ENCODE measurements at places on chromosomes 3 and 15. TPM values are rescaled to one million over a fixed set of nuclear protein-coding genes. Genes with fewer than 3 reads are reported as not detected.

DNA sequence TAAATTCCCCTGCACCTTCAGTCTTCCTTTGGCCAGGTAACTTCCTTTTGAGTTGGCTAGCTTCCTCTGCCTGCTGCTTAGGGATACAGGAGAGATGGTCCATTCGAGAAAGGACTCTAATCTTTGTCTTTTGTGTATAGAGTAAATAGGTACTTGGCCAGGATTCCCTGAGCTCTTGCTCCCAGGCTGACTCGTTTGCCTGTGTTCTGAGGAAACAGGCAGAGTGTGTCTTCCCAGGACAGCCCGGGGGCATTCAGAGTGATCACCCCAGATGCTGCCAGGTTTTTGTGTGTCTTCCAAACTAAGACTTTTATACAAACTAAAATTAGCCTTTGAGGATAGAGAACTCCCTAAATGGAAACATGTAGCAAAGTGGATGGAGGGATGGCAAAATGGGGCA is 39.5 kb downstream of the TMEM108 start:
- no peaks in the 10 kb centered on the region for H3K4me1 ChIP-seq
- H3K36me3 ChIP-seq = peaks cover 9% of the 10 kb centered on the region
- DNase-seq = no peak
- no peak overlapping the region for H3K27ac ChIP-seq
- H3K4me3 ChIP-seq = no peak overlapping the region

DNA sequence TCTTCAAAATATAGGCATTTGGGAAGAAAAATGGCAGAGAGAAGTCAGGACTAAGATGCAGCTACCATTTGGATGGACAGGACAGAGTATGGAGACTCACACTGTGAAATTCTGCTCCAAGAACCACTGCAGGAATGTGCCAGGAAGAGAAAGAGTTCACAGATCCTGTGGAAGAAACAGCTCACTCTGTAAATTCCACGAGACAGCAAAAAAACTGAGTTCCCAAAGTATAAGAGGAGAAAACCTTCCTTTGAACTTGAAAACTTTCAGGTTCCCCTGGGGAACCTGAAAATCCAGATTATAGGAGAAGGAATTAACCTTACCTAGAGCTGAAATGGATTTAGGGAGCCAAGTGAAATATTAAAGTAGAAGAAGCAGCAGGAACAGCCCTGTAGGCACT is 137.1 kb downstream of the PLCH1 start:
- peaks cover 22% of the 10 kb centered on the region for H3K36me3 ChIP-seq
- H3K4me1 ChIP-seq = peaks cover 47% of the 10 kb centered on the region
- H3K27me3 ChIP-seq = peaks cover 8% of the 10 kb centered on the region

GRCh38 chr3:141878326-141878725 is 1.9 kb downstream of the ATP1B3 start:
- no peaks in the 10 kb centered on the region for H3K36me3 ChIP-seq
- H3K27me3 ChIP-seq = peaks cover 4% of the 10 kb centered on the region
- H3K4me3 ChIP-seq = peak overlapping the region; percentile 97
- H3K4me1 ChIP-seq = peaks cover 41% of the 10 kb centered on the region

- H3K4me3 ChIP-seq = no peak overlapping the region
- no peaks in the 10 kb centered on the region for H3K27me3 ChIP-seq
- DNase-seq = no peak
- no peak overlapping the region for H3K27ac ChIP-seq
- no peaks in the 10 kb centered on the region for H3K36me3 ChIP-seq
Measured at GRCh38 chr3:23926736-23927135, 9.8 kb downstream of the RPL15 start.

The SPTSSB gene
- 0.20 TPM for total RNA-seq

- H3K4me3 ChIP-seq = no peak overlapping the region
- H3K27me3 ChIP-seq = no peaks in the 10 kb centered on the region
- H3K27ac ChIP-seq = no peak overlapping the region
- peaks cover 8% of the 10 kb centered on the region for H3K4me1 ChIP-seq
- no peak for DNase-seq
- H3K36me3 ChIP-seq = no peaks in the 10 kb centered on the region
Measured at GRCh38 chr3:90136456-90137191, 1029.2 kb downstream of the EPHA3 start.

DNA sequence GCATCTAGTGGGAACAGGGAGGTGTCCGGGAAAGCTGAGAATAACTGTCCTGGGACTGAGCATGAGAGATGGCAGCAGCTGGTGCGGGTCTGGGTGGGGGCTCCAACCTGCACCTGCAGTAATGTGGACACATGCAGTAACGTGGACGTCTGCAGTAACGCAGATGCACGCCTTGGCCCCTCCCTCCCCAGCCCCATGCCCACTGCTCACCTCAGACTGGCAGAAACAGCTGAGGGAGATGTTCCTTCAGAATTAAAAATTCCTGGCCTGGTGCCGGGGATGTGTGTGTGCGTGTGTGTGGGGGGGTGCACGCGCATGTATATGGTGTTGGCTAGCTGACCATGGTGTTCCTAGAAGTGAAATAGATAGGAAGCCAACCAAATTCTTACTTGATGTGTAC is 86.7 kb upstream of the OXTR start:
- H3K27me3 ChIP-seq = no peaks in the 10 kb centered on the region
- H3K4me3 ChIP-seq = no peak overlapping the region
- DNase-seq = no peak

DNA sequence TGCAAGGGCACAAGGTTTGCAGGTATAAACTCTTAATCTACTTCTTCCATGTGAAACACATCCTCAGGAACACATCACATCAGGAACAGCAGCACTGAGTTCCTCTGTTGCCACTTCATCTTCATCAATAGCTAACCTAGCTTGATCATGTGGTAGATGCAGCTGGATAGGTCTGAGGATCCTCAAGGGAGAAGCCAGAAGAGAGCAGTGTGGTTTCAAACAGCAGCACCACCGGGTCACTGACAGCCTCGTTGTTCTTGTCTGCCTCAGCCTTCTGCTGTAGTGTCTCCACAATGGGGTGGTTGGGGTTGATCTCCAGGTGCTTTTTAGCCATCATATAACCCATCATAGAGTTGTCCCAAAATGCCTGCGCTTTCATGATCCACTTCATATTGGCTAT is 58.8 kb downstream of the ADAM10 start:
- H3K36me3 ChIP-seq = peaks cover 4% of the 10 kb centered on the region
- H3K4me3 ChIP-seq = no peak overlapping the region
- H3K27me3 ChIP-seq = no peaks in the 10 kb centered on the region
- peaks cover 20% of the 10 kb centered on the region for H3K4me1 ChIP-seq

The GOLGA8T gene
- total RNA-seq = 0.47 TPM

- H3K4me3 ChIP-seq = peak overlapping the region; percentile 84
- no peak overlapping the region for H3K27ac ChIP-seq
- peaks cover 33% of the 10 kb centered on the region for H3K27me3 ChIP-seq
- peaks cover 66% of the 10 kb centered on the region for H3K4me1 ChIP-seq
Measured at GRCh38 chr15:60399246-60399915, 1.6 kb upstream of the ANXA2 start.

GRCh38 chr3:127475975-127476705 is 114.4 kb downstream of the TPRA1 start:
- no peaks in the 10 kb centered on the region for H3K4me1 ChIP-seq
- DNase-seq = no peak
- H3K27ac ChIP-seq = no peak overlapping the region

DNA sequence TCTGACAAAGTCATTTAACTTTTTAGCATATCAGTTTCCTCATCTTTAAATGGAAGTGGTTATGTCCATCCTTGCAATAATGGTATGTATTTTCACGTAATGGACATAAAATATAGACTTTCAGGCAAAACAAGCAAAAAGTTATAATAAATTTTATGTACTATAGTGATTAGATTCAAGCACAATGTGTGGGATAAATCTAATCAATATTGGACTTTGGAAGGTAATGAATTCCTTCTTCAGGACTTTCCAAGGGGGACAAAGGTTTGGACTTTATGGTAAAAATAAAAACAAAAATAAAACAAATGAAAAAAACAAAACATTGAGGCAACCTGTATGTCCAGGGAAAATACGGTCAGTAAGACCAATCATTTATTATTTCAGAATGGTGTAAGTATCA is 357.7 kb downstream of the ROBO1 start:
- peaks cover 3% of the 10 kb centered on the region for H3K27me3 ChIP-seq
- no peaks in the 10 kb centered on the region for H3K36me3 ChIP-seq
- H3K4me1 ChIP-seq = no peaks in the 10 kb centered on the region
- H3K27ac ChIP-seq = no peak overlapping the region
- H3K4me3 ChIP-seq = no peak overlapping the region

All from neural crest cell (in vitro differentiated cells).